ENCODE measurements at places on chromosomes 11 and 22. TPM values are rescaled to one million over a fixed set of nuclear protein-coding genes. Genes with fewer than 3 reads are reported as not detected.

DNA sequence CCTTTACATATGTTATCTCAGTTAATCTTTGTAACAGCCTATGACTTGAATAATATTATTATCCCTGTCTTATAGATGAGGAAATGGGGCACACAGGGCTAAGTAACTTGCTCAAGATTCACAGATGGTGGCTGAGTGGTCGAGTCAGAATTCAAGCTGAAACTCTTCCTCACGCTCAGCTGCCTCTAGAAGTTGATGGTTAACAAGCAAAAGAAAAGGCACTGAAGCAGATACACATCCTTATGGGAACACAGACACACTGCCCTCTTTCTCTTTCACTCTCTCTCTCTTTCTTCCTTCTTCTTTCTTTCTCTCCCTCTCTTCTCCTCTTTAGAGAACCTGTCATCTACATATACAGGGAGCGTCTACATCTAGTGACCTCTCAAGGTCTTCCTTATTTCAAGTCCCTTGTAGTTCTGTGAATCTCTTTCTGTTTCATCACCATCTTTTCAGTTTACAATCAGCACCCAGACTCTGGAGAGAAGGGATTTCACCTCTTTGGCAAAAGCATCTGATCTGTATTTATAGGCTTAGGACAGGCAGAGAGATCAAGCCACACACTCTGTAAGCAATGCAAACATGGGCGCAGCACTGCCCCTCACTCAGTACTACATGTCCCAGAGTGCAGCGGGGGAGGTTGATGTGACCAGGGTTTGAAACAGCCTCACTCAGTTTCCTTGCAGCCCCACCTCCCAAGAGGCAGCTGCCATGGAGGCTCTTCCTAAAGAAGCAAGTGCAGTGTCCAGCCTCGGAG is 75.7 kb downstream of the GRAMD1B start:
- no peak for DNase-seq

GRCh38 chr11:16184588-16184987 is 171.8 kb downstream of the SOX6 start:
- DNase-seq: peak; percentile 85

DNA sequence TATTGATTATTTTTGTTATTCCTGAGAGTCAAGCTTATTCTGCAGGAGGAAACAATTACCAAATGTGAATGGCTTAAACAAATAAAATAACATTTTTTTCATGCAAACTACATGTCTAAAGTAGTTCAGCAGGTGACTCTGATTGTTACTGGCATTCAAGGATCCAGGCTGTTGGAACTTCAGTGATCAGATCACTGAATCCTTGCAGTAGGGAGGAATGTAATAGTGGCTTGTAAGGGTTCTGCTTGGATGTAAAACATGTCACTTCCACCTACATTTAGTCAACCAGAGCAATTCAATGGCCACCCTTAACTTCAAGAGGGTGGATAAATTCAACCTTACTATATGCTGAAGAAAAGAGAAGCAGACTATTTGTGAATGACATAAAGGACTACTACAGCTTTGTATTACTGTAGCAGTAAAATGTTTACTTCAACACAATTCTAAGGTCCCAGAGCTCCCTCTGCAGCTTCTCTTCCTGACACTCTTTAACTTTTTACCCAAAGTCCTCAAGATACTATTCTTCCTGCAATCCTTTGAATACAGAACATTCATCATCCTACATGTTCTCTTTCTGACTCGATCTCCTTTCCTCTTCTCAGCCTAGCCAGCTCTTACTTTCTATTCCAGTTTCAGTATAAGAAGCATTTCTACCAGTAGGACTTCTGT is 284.0 kb downstream of the LRRC4C start:
- no peak for DNase-seq

Gene MYO18B
- not detected for total RNA-seq

GRCh38 chr11:69435161-69435986 is 46.1 kb upstream of the LINC01488 start:
- no peak for DNase-seq

DNA sequence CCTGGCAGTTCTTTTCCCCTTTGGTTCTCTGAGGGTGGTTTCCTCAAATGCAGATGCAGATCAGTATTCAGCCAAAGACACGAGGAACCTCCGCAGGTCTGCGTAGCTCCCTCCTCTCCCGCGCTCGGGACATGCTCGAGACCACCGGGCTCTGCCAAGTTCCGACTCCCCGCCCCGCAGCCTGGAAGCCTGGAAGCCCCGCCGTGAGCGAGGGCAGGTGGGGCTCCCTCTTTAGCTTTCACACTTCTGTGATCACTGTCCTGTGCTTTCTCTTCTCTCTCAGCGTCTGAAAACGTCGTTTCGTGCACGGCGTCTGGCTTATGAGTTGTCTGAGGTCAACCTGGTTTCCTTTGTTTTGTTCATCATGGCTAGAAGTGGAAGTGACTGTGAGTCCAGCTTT is 26.6 kb downstream of the ZBED4 start:
- no peak for DNase-seq

Gene GLB1L3
- not detected for total RNA-seq

GRCh38 chr11:17490938-17491337 is 14.3 kb upstream of the ABCC8 start:
- no peak for DNase-seq

Gene FXYD6
- not detected for total RNA-seq

Gene ZNRF3
- total RNA-seq: 70.2 TPM

DNA sequence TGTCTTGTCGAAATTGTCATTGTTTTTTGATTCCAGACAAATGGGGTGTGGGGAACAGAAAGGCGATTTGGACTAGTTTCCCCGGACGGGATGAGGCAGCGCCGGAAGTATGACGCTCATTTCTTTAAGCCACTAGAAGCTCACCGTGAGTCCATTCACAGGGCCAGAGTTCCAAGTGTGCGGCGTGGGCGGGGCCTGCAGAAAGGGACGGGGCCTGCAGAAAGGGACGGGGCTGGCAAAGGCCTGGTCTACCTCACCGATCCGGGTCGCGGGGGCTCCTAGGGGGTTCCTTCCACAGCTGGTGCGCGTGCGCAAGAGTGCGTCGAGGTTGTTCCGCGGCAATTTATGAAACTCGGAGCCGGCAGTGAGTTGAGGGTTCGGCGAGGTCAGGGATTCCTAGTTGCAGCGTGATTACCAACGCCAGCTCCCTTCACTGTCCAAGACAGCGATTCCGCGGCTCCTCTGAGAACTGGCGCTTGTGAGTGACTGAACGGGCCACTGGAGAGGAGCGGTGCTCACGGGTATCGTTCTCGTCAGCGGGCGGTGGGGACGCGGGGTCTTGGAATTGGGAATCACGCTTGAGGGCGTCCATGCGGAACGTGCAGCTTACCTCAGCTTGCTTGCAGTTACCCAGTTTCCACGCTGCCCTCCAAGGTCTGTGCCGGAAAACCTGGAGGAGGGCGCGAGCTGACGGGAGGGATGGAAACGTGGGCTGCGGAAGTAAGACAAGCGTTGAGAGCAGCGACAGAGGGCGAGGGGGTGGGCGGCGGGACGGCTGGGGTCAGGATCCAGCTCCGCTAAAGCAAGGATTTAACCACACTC is at the start of gene ZNF215:
Gene ZNF215 (plus strand): TSS at position 219 of the 822 bp plus-strand sequence. CDS start 5,847 bp downstream, outside the sequence.
- DNase-seq: peak; percentile 91

Gene TEX54
- 0.61 TPM for total RNA-seq

- no peak for DNase-seq
Observed at GRCh38 chr11:117946156-117946841, 17.1 kb upstream of the TMPRSS13 start.

Gene LIF
- 48.5 TPM for total RNA-seq

DNA sequence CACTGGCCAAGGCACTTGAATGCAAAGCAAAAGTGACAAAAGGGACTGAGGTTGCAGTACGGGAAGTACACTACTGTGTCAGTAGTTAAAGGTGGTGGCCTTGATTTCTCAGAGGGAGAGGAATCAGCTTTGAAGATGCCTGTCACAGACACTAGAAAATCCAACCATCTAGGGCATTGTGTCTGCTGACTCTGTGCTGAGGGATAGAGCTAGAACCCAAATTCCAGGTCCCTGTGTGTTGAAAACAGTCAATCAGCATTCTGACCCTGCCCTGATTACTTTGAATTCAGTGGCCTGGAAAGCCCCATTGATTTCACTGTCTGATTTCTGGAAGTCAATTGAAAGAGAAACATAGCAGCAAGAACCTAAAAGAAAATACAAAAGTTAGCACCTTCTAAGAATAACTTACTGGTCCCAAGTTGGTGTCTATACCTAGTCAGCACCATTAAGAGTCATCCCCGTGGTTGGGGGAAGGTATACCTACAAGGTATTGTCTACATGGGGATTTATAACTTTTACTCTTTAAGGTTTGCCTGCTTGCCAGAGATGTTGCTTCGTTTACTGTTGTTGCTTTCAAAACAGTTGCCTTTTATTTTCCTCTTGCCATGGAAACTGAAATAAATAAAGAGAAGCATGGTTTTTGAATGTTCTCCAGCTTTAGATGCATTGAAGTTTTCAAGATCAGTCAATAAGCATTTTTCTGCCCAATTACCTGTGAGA is 97.3 kb downstream of the PDHX start:
- no peak for DNase-seq

- no peak for DNase-seq
Observed at GRCh38 chr11:33133761-33134160, 27.5 kb downstream of the CSTF3 start.

Gene SERHL2
- not detected for total RNA-seq

Gene ST3GAL4
- total RNA-seq: 158 TPM

DNA sequence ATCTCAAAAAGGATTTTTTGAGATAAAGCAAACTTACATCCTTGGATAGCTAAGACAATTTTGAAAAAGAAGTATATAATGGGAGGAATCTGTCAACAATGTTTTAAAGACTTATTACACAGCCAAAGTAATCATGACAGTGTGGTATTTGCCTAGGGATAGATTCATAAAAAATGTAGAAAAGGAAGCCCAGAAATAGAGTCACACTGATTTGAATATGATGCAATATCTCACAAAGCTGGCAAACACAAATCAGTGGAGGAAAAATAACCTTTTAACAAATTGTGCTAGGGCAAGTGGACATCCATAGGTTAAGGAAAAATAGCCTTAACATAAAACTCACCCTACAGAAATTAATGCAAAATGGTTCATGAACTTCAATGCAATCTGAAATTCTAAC is 6.0 kb downstream of the XKR3 start:
- no peak for DNase-seq

Gene RRAS2
- total RNA-seq: 78.3 TPM

DNA sequence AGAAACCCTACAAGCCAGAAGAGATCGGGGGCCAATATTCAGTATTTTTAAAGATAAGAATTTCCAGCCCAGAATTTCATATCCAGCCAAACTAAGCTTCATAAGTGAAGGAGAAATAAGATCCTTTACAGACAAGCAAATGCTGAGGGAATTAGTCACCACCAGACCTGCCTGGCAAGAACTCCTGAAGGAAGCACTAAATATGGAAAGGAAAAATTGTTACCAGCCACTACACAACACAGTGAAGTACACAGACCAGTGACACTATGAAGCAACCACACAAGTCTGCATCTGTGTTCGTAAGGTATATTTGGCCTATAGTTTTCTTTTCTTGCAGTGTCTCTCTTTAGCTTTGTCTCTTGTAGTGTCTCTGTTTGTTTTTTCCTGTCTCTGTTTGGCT is 29.0 kb downstream of the TMEM225 start:
- DNase-seq: no peak

DNA sequence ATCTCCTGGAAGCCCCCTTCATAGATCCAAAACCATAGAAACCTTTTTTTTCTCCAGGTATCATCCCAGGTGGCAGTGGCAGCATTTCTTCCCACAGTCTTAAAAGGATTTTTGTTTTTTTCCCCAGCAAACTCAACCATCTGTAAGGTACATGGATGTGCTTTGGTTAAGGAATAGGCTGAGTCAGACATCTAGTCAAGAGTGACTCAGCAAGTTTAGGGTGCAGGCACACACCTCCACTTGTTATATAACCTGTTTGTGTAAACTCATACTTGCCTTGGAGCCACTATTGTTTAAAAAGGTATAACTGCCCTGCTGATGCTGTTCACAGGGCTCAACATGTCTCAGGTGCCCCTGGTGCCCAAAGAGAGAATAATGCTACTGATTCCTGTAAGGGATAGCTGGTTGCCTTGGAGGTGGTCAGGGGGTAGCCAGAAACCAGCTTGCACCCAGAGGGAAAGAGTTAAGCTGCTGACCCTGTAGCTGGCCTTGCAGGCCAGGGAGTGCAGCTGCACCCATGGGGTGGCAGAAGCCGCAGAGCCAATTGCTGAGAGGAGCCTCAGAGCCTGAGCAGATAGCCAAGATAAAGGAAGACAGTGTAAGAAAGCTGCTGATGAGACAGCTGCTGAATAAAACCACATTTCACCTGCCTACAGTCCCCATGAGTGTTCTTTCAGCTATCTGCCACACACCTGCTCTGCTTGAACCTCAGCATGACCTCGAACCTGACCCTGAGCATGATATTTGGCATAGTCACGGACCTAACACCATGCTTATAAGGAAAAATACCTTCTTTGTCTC is 1726.1 kb upstream of the RAG2 start:
- no peak for DNase-seq

- DNase-seq: no peak
Observed at GRCh38 chr11:76835928-76836612, 24.6 kb upstream of the ACER3 start.

GRCh38 chr22:29470159-29470855 is 9.7 kb upstream of the NEFH start:
- DNase-seq: peak; percentile 81

DNA sequence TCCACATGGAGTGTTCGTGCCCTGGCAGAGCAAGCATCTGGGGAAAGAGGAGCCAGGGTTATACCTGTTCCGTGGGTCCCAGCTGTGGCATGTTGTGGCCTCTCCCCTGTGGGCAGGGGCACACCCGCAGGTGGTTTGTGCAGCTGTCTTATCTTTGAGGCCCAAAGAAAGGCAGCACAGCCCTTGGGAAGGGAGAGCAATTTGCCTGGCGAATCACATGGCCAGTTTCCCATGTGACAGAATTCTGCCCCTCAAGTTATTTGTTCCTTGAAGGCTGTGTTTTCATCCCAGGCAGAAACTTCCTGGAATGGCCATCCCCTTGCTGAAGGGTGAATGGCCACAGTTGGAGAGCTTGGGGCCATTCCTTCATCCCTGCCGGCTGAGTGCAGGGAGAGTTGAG is 16.4 kb upstream of the COX8A start:
- no peak for DNase-seq

Gene NLRP14
- not detected for total RNA-seq

DNA sequence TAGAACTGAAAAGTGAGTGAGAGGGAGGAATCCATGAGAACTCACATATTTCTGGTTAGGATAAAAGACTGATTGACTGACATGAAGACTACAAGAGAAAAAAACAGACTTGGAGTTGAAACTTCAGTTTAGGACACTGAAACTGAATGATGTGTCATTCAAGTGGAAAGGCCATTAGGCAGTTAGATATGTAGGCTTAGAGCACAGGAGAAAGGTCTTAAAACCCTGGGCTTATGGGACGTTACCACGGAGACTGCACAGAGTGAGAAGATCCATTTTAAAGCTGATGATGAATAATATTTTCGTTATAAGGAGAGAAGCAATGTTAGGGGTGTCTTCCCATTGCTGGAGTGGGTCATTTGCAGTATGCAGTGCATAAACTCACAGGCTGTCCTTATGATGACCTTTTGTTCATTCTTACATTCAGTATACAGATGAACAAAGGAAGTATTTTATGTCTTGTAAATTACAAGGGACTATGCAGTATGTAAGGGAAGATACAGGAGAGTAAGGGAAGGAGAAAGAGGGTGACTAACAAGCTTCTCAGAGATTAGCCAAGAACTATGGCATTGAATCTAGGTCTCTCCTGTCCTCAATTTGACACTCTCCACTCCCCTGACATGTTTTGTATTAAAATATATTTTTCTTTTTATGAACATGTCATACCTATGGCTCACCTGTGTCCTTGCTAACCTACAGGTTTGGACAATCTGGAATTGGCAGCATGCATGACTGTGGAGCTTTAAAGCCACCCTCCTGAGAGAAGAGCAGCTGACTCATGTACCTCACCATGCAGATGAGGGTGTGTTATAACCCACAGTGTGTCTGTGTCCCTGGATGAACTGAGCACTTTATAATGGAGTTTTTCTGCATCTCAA is 63.7 kb downstream of the MAML2 start:
- no peak for DNase-seq
